GM18507 (cell line): ENCODE measurements at places on chromosomes 16 and 17.

DNA sequence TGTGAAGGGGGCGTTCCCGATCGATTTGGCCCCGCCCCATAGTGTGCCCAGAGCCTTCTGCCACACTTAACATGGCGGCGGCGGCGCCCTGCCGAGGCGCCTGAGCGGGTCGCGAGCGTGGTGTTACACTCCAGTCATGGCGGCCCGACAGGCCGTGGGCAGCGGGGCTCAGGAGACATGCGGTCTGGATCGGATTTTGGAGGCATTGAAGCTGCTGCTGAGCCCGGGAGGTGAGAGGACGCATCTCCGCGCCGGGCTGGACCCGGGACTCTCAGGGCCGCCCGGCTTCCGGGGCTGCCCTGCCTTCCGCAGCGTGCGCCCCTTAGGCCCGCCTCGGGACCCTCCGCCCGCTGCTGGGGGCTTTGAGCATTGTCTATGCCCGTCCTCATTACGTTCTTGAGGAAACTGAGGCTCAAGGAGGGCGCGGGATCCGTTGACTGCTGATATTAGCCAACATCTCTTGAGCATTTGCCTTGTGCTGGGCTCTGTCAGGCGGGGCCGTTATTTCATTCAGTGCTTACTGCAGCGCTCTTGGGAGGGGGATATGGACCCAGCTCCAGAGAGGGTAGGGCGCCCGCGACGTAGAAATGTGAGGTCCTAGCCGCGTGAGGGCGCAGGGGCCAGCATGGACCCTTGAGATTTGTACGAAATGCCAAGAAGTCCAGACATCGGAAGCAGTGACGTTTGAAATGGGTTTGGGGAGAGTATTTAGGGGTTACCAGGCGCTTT lies at the start of gene TANGO6:
Gene TANGO6 (plus strand): TSS at position 50 of the 729 bp plus-strand sequence. CDS start 87 bp downstream, at position 137.
- peak; percentile 77 for DNase-seq

DNA sequence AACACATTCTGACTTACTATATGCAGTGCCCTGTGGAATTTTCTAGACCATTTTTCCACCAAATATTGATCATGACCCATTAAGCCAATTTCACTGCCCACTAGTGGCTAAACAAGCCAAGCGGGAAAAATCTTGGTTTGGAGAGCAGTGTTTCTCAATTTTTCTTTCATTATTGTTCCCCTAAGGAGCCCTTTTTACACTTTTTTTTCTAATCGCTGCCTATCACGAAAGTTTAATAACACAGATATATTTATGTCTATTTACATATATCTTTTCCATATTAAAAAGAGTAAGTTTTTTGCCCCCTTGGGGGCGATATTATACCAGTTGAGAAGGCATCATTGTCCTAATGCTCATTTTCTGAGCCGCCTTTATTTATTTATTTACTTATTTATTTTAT lies 10.8 kb upstream of the TLCD3B start:
- no peak for DNase-seq

DNA sequence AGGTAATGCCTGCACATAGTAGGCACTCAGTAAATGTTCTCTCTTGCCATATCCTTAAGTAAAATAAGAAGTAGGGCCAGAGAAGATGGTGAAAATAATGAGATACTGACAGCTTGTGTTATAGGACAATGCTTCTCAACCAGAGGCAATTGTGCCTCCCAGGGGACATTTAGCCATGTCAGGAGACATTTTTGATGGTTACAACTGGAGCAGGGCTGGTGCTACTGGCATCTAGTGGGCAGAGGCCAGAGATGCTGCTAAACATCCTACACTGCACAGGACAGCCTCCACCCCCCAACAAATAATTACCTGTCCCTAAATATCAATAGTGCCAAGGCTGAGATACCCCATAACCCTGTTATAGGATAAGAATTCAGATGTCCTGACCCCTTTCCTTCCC lies 1.7 kb downstream of the RAD51D start:
- no peak for DNase-seq

- DNase-seq = peak; percentile 18
Measured at GRCh38 chr16:66357523-66357928, 9.0 kb upstream of the CDH5 start.

DNA sequence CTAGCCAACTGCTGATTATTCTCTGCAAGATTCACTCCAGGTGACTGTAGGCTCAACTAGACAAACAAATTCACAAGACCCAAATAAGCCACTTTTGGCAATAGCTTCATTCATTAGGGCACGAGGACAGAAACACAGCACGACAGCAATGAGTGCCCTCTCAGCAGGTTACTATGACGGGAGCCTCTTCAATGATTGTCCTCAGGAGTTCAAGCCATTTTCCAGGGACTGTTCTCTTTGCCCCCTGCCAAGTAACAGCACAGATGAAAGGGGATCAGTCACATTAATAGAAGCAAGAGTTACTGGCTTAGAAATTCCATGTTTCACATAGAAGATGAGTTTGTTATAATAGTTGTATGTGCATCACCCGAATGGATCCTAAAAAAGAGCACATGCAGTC lies 712.2 kb downstream of the CDH8 start:
- DNase-seq = no peak

DNA sequence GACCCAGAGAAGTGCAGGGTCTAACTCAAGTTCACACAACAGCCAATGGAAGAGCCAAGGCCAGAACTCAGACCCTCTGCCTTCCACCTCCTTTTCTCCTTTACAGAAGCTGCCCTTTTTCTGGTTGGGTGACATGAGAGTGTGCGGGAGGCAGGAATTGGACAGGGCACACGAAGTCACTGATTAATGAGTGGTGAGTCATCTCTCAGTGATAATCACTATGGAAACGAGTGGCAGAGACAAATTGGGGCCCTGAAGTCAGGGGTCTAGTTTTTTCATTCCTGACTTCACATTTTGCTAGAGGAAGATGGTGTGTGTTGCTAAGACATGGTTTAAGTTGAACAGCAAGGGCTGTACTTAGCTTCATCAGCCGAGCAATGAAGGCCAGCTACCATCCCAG lies 312.7 kb upstream of the CCL2 start:
- no peak for DNase-seq

DNA sequence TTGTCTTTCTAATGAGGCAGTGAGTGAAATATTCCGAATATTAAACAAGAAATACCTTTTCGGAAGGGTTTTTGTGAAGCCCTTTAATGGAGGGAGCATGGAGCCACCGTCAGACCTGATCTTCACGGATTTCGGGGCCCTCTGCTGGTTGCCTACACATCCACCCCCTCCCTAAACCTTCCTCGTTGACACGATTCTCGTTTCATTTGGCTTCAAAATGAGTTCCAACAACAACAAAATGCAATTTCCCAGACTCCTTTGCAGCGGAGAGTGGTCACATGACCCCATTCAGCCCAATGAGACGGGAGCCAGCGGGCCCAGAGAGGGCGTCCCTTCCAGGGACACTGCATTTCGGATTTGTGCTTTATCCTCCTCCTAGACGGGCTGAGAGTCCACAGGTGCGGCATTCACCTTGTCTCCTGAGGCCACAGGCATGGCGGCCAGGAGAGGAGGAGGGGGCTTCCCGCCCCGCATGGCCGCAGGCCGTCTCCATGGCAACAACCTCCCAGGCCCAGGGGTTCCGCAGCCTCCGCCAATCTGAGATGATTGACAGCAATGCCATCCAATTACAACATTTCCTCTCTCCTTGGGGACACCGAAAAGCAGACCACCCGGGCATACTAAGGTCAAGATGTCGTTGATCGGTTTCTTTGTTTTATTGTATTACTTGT lies 259.8 kb downstream of the C16orf95 start:
- DNase-seq = no peak

- DNase-seq = no peak
Measured at GRCh38 chr17:50027172-50027880, 28.6 kb upstream of the ITGA3 start.

- DNase-seq = no peak
Measured at GRCh38 chr17:52678211-52678610, 519.7 kb upstream of the CA10 start.
